ENCODE measurements at places on chromosomes 7 and 10. TPM values are rescaled to one million over a fixed set of nuclear protein-coding genes. Genes with fewer than 3 reads are reported as not detected.

DNA sequence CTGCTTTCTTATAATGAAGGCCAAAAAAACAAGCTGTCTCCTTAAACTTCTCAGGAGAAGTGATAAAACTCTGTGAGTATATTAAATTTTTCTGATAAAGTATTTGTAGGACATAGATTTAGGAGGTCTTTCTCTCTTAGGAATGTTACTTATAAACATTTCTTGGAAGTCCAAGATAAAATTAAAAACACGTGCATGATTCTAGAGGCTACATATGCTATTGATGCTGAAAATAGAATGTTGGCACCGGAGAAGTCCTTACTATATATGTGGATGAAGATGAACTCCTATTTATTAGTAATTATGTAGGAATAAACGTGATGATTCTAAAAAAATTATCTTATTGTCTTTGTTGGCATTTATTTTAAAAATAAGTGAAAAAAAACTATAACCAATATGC, 241.3 kb upstream of the LRRTM3 start:
- DNase-seq: no peak

GRCh38 chr7:126657599-126658358, 595.0 kb downstream of the GRM8 start:
- no peak for DNase-seq

GRCh38 chr7:55193245-55193644, 171.9 kb upstream of the LANCL2 start:
- no peak for DNase-seq

DNA sequence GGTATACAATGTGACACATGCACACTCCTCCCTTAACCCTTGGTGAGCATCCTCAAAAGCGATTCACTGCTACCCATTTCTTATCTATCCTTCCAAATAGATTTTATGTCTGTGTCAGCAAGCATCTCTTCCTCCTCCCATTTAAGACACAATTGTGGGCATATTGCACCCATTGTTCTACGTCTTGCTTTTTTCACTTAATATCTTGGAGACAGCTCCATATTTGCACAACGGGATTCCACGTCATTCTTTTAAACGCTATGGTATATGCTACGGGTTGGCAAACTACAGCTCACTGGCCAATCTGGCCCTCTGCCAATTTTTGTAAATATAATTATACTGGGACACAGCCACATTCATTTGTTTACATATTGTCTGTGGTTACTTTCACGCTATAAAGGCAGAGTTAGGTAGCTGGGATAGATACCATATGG, 88.6 kb downstream of the RNF216 start:
- no peak for DNase-seq

The CFTR gene
- 0.16 TPM for total RNA-seq

The CD36 gene
- 0.87 TPM for total RNA-seq

The GPR15LG gene
- total RNA-seq: not detected

The C10orf105 gene
- total RNA-seq: 0.28 TPM
